ENCODE measurements at places on chromosomes 5 and 9. TPM values are rescaled to one million over a fixed set of nuclear protein-coding genes. Genes with fewer than 3 reads are reported as not detected.

GRCh38 chr9:68749579-68750159 lies 44.6 kb downstream of the PIP5K1B start:
- no peak for DNase-seq

DNA sequence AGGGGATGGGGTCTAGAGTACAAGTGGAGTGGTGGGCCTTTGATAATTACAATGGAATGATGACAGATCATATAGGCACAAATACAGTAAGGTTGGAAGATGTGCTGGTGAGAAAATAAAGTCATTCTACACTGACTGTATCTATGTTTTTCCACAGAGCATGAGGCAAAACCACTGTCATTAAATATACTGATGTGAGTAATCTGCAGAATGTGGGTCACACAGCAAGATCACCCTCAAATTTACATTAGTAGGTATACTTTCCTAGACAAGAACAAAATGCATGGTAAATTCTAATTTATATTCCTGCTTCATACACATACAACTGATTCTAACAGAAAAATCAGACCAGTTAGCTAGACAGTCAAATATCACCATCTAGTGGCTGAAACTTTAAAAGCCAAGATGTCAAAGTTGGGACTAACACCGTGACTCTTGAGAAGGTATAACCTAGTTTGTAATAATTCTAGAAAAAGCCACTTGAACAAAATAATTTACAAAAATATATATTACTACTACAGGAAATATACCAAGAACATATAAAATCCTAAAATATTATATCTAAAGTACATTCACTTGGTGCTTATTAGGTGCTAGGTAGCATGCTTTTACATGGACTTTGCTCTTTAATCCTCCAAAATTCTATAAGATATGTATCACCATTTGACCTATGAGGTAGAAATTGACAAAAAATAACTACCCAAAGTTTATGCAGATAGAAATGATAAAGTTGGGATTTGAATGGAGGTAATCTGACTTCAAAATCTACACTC lies 19.5 kb downstream of the TTC33 start:
- no peak for DNase-seq

DNA sequence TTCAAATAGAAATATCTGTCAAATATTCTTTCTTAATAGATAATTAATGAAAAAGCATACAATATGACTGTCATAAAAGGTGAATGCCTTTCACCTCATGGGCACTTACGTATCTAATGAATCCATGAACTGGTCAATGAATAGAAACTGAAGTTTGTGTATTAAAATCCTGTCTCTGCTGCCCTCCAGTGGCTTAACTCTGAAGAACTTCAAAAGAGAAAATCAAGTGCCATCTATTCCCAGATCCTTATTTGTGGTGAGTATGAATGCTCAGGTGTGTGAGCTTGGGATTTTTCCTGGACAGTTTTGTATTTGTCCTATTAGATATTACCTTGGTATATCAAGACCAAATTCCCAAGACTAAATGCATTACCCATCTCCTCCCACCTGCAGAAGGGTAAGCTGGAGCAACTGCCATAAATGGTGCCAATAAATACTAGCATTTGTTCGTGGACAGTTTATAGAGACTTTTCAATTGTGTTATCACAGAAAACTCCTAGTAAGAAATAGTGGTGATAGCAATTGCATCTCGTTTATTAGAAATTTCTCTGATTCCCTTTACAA lies 44.0 kb upstream of the SVEP1 start:
- DNase-seq: no peak

GRCh38 chr5:54520438-54520846 lies 2.9 kb downstream of the SNX18 start:
- no peak for DNase-seq

DNA sequence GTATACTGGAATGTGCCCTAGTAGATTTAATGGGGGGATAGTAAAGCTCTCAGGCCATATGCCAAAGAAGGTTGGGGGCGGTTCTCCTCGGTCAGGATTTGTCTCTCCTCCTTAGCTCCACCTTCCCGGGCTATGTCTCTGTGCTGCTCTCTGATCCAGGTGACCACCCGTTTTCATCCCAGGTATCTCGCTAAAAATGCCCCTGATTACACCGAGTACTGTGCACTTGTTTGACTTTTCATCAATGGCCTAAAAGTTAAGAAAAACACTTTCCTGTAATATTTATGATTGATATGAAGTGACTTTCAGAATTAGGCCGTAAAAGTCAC lies 724 bp downstream of the NDUFS6 start:
- DNase-seq: no peak

DNA sequence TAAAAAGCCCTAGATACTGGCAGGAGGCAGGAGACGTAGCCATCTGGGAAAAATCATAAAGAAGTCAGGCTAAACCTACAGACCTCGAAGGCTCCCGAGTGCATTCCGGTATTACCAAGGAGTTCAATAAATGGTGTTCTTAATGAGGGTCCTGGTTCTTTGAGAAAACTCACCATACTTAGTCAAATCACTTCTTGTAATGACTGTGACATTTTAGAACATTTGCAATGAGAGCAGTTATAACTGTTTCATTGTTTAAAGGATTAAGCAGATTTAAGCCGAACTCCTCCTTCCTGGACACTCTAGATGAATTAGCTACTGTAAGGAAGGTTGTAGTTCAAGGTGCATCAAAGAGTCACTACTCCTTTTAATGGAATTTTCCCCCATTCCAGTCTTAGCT lies 67.8 kb downstream of the EFNA5 start:
- DNase-seq: no peak

GRCh38 chr5:3715062-3715461 lies 119.4 kb downstream of the IRX1 start:
- no peak for DNase-seq

DNA sequence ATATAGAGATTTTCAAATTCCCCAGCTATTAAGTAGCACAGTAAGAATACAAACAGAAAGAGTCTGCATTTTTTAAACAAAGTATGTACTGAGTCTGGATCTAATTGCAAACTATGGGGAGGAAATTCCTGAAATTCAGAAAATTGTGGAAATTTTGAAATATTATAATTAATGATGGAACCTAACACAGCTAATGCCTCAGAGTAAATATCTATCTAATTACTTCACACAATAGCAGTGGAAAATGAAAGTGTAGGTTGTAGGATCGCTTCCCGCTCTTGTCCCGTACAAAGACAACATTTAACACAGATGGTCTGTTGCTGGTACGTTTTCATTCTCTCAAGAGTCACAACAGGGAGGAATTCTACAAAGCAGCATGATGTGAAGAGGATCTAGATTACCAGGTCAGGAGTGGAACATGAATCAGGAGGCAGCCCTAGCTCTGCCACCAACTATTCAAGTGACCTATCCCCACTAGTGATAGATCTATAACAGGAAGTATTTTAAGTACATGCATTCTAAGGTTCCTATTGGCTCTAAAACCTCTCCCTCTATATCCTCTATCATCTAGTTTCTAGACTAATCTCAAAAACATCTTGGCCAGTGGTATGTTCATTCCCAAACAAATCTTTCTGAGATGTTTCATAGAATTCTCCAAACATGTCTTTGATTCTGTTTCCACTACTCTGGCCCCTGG lies 58.9 kb upstream of the GRAMD2B start:
- DNase-seq: no peak

GRCh38 chr5:171307789-171308452 lies 1.1 kb upstream of the TLX3 start:
- no peak for DNase-seq

DNA sequence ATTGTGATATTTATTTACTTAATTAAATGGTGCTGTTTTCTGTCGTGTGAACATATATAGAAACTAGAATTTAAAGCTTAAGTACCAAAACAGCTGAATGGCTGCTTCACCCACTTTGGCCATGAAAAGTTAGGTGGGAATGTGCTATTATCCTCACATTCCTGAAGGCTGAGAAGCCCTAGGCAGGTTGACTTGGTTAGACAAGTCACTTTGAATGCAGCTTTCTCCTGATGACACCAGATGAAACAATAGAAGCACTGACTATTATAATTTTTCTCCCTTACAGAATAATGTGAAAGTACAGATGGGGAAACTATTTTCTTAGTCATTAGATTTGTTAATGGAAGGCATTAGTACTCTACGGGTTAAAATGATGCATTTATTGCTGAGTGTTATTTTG lies 65.1 kb upstream of the C5orf46 start:
- DNase-seq: no peak

- DNase-seq: no peak
These were observed 291.2 kb downstream of the CDH10 start for GRCh38 chr5:24353611-24354010.

GRCh38 chr5:157511651-157512644 lies 51.9 kb downstream of the NIPAL4 start:
- DNase-seq: peak; percentile 92

GRCh38 chr9:89442501-89442978 lies 55.4 kb downstream of the SEMA4D start:
- DNase-seq: no peak

GRCh38 chr5:176823869-176824412 lies 13.6 kb downstream of the UNC5A start:
- no peak for DNase-seq

DNA sequence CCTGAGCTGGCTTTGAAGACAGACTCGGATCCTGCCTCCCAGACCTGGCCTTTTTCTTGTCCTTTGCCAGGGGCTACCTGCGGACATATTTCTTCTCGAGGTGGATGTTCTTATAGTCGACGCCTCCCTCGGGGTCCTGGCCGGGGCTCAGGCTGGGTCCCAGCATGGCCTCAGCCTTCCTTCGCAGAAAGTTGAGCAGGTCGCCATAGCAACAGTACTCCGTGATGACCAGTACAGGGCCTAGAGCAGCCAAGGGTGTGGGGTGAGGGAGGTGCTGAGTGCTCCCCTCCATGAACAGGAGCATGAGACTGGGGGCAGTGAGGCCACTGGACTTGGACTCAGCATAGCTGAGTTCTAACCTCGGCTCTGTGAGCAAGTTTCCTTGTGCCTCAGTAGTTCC lies 26.7 kb downstream of the CSF1R start:
- no peak for DNase-seq

- no peak for DNase-seq
These were observed 17.6 kb downstream of the PTCH1 start for GRCh38 chr9:95499046-95499676.

DNA sequence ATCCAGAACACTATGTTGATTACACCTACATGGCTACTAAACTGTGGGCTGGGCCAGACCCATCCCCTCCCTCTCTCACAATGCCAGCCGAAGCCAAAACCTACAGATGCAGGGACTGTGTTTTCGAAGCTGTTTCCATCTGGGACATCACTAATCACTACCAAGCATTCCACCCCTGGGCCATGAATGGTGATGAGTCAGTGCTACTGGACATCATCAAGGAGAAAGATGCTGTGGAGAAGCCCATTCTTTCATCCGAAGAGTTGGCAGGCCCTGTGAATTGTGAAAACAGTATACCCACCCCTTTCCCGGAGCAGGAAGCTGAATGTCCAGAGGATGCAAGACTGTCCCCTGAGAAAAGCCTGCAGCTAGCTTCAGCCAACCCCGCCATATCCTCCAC lies 65.0 kb downstream of the ZNF462 start:
- no peak for DNase-seq

- no peak for DNase-seq
These were observed 70.6 kb downstream of the ADAMTS2 start for GRCh38 chr5:179274321-179275315.

The LRSAM1 gene
- 26.6 TPM for total RNA-seq

The REEP5 gene
- total RNA-seq: 74.6 TPM

The ENC1 gene
- total RNA-seq: 72.5 TPM

The SLC1A1 gene
- total RNA-seq: 6.1 TPM

The BHMT2 gene
- 3.7 TPM for total RNA-seq

The PLEKHG4B gene
- total RNA-seq: 5.4 TPM

The STXBP1 gene
- total RNA-seq: 23.8 TPM

Data from kidney epithelial cell (primary cell).